Ovary (tissue), 10 donors: ENCODE measurements at places on chromosomes 12 and 14.

GRCh38 chr12:53564278-53564677 lies 57.0 kb upstream of the NPFF start:
- DNase-seq = no peak

DNA sequence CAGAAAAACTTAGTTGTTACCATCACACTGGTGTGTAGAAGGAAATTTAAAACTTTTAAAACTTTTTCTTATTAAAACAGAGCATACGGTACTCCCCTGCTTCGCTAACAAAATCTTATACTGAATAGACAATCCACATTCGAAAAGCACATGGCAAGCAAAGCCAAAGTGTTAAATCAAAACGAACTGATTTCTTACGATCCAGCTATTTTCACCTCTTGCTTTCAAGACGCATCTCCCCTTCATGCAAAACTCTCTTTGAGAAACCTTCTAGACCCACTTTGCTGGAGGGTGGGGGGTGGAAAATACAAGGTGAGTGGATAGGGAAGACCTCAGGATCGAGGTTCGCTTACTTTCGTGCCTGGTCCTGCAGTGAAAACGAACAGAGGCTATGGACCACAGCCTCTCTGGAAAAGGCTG lies 328 bp downstream of the INTS13 start:
- DNase-seq = no peak

GRCh38 chr12:50699940-50700339 lies 64.0 kb upstream of the ATF1 start:
- no peak for DNase-seq

DNA sequence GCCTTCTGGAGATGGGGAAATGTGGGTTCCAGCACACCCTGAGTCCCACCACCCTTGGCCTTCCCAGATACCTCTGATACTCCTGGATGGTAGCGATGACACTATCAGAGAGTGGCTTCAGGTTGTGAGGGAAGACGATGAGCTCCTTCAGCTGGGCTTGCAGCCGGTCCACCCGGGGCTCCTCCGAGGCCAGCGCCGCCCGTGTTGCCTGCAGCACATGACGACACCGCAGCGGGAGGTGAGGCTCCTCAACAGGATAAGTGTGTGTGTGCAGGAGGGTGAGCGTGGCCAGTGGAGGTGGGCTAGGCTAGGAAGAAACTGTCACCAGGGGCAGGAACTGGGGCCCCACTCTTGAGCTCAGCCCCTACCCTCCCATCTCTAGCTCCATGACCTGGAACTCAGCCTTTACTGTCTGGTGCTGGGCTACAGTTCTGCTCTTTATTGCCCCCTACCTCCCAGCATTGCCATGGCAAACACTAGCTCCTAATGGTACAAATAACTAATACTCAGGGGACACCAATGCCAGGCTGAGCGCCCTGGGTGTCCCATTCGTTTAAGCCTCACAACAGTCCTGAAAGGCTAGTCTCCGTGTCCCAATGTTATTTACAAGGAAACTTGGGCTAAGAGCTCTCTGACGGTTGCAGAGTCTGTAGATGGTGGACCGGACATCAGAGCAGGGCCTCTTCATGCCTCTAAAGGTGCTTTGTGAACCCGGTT lies 64.1 kb downstream of the SYNE3 start:
- no peak for DNase-seq

GRCh38 chr14:55843718-55844403 lies 263.9 kb downstream of the KTN1 start:
- no peak for DNase-seq

GRCh38 chr12:103114296-103115055 lies 157.0 kb downstream of the ASCL1 start:
- DNase-seq = no peak

DNA sequence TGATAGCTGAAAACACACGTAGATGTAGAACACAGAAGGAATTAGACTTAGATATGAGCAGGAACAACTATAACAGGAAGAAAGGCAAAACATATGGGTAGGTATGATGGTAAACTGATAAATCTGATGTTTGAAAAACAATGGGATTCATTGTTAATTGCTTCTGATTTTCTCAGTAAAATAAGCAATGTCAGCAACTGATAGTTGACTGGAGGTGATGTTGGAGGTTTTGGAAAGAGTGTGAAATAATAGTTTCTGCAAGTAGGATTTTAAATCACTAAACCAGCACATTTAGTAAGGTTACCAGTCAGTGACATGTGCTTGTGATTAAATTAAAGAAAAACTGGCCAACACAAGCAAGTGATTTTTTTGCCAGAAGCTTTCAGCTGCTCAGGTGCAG lies 123.0 kb upstream of the CPNE8 start:
- no peak for DNase-seq

DNA sequence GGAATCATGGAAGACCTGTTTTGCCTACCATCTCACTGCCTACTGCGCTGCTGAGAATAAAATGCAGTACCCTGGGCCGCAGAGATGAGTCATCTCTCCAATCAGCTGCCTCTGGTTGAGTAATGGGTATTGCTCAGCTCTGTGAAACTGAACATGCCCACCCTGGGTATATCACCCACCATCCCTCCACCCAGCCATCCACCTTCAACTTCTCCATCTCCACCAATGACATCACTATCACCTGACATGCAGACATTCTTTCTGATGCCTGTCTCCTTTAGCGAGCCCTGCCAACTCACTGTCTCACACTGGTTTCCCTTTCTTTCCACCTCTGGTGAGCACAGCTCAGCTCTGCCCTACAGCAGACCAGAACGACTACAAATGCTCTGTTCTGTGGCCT lies 33.6 kb downstream of the E2F7 start:
- no peak for DNase-seq

- DNase-seq = no peak
These were observed 244.0 kb upstream of the DAAM1 start for GRCh38 chr14:58944343-58944967.
